Stimulated activated CD4-positive, alpha-beta T cell treated with anti-CD3 and anti-CD28 coated beads, Interleukin-4, amount 100 ng/mL, for 1 hour (primary cell): ENCODE measurements at places on chromosomes 11 and 22.

DNA sequence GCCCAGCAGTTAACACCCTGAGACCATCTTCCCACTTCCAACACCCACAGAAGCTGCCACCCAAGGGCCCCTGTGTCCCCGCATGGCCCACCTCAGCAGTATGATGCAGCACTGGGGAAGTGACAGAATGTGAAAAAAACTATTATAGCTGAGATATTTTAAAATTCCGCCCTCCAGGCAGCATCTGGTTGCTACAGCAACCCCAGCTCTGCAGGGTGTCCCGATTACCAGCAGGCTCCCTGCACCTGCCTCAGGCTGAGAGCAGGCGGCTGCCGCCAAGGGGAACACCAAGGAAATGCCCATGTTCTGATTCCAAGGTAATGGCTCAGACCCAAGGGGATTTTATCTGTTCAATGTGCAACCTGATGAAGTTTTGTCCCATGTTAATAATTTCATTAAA, 10.5 kb upstream of the TMEM121B start:
- DNase-seq, result no peak

- no peak for DNase-seq
Measured at GRCh38 chr11:66951135-66951534, 7.0 kb downstream of the PC start.

- no peak for DNase-seq
Measured at GRCh38 chr11:10798330-10798928, 10.3 kb downstream of the EIF4G2 start.

DNA sequence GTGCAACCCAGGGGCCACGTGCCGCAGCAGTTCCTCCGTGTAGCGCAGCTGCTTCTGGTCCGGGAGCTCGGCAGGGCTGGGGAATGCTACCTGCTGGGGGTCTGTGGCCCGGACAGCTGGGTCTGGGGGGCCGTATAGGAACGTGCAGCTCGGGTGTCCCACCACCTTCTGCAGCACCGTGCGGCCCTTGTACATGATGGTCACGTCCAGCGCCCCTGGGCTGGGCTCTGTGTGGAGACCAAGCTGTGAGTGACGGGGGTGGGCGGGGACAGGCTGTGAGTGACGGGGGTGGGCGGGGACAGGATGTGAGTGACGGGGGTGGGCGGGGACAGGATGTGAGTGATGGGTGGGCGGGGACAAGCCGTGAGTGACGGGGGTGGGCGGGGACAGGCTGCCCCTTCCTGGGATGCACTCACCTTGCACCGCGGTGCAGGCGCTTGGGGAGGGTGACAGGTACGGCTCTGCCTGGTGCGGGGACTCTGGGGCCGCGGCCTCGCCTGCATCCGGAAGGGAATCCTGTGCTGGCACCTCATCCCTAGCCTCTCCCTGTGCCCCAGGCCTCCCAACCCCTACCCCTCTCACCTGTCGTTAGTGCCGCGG, 2.3 kb downstream of the IRF7 start:
- peak; percentile 83 for DNase-seq

GRCh38 chr11:35712533-35712932, 50.0 kb downstream of the TRIM44 start:
- DNase-seq, result no peak

DNA sequence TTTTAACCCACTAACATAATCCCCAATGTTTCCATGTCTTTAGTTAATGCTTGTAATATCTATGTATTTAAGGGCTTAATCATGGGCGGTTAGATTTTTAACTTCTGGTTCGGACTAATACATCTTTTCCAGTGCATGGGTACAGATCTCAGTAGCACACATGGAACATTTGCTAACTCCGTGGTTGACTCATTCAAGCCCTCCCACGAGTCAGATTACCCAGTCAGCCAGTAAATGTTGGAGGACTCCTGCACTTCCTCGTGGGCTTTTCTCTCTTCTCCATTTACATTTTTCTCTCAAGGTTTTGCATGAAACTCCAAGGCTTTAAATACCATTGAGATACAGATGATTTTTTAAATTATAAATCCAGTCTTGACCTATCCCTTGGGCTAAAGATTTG, 313.9 kb downstream of the ST3GAL4 start:
- no peak for DNase-seq

GRCh38 chr11:34065505-34066203, 14.1 kb downstream of the CAPRIN1 start:
- no peak for DNase-seq

DNA sequence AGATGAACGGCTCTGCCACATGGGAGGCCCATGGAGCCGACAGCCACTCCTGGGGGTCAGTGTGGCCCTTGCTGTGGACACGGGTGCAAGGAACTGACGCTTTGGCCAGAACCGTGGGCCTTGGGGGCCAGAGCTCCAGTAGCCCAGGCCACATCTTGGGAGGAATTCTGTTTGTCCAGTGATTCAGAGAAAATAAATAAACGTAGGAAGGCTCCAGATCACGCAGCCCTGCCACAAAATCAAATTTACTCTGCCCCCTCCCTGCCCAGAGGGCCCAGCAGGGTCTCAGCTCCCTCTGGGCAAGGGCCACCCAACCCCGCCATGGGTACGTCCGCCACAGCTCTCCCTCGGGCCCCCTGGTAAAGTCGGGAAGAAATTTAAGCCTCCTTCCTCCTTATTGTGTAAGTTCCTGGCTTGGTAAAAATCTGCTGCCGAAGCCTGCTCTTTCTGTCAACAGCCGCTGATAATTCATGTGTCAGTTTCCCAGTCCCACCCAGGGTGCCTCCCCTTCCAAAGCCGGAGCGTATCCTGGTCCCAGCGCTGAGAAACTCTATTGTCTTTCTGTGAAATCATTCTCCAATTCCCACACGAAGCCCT, 6.9 kb upstream of the MUC5AC start:
- no peak for DNase-seq

- no peak for DNase-seq
Measured at GRCh38 chr11:32786811-32787210, 7.7 kb downstream of the CCDC73 start.

DNA sequence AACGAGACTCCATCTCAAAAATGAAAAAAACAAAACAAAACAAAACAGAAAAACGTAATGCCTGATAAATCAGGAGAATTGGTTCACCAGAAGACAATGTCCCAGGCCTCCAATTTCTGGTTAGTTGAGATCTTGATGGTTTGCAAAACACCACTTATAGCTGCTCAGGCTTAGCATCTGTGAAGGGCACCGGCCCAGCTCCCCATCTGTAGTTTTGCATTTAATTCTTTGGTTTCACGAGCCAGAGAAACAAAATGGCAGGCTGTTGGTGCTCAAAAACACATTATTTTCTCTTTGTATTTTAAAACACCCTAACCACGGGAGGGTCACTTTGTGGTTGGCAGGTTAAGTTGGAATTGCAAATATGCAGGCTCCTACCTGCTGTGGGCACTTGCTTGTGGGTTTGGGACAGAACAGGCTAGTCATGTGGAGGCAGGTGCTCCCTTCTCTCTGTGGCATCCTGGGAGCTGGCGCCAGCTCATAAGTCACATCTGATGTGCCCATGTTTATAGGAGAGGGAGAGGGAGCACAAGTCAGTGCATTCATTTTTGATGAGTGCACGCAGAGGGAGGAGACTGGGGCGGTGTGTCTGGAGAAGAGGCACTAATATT, 145.9 kb downstream of the CEP164 start:
- DNase-seq, result no peak
